Psoas muscle (tissue), 8 donors: ENCODE measurements at places on chromosomes 6 and 20. TPM values are rescaled to one million over a fixed set of nuclear protein-coding genes. Genes with fewer than 3 reads are reported as not detected.

DNA sequence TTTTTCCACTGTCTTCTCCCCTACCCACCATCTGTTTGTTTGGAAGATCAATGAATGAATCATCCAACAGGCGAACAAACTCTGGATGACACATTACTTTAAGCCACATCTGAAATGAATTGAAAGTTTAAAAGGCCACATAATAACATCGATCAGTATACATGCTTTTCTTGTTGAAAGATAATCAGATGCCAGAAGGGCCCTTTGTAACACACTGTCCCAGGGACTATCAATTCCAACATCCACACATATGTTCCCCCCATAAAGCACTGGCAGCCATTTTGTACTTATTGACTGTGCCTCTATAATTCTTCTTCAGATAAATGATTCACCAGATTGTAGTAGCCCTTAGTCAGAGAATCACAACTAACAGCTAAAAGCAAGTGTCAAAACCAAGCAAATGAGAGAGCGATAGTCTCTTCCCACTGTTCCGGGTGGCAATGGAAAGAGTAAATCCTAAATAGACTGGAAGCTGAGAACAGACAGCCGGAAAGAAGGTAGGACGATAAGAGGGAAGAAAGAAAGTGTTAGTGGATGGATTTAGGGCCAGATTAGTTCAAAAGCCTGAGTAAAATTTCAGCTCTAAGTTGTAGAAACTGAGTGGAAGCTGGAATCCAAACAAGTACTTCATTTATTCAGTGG, 184.9 kb upstream of the TENT5A start:
- no peak overlapping the region for H3K27ac ChIP-seq
- no peaks in the 10 kb centered on the region for H3K27me3 ChIP-seq
- no peak for DNase-seq
- no peak overlapping the region for H3K4me3 ChIP-seq
- H3K36me3 ChIP-seq, result no peaks in the 10 kb centered on the region

DNA sequence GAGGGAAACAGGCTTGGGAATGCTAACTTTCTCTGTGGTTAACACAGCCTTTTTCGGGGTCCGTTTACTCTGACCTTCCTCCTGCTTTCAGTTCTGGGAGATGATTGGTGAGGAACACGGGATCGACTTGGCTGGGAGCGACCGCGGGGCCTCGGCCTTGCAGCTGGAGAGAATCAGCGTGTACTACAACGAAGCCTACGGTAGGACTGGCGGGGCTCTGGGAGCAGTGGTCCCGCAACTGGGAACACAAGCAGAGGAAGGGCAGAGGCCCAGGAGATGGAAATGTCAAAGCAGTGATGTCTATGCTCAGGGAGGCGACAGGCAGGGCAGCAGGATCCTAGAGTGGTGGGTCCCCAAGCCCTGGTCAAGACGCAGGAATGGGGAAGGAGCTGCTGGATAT, 3.5 kb downstream of the TUBB1 start:
- peaks cover 57% of the 10 kb centered on the region for H3K36me3 ChIP-seq
- DNase-seq, result no peak
- no peak overlapping the region for H3K27ac ChIP-seq
- no peak overlapping the region for H3K4me3 ChIP-seq
- no peaks in the 10 kb centered on the region for H3K27me3 ChIP-seq
- no peaks in the 10 kb centered on the region for H3K4me1 ChIP-seq

GRCh38 chr6:156984178-156984738, 207.1 kb downstream of the ARID1B start:
- peaks cover 62% of the 10 kb centered on the region for H3K4me1 ChIP-seq
- H3K27ac ChIP-seq, result no peak overlapping the region

Gene APCDD1L
- 0.07 TPM for polyA plus RNA-seq

DNA sequence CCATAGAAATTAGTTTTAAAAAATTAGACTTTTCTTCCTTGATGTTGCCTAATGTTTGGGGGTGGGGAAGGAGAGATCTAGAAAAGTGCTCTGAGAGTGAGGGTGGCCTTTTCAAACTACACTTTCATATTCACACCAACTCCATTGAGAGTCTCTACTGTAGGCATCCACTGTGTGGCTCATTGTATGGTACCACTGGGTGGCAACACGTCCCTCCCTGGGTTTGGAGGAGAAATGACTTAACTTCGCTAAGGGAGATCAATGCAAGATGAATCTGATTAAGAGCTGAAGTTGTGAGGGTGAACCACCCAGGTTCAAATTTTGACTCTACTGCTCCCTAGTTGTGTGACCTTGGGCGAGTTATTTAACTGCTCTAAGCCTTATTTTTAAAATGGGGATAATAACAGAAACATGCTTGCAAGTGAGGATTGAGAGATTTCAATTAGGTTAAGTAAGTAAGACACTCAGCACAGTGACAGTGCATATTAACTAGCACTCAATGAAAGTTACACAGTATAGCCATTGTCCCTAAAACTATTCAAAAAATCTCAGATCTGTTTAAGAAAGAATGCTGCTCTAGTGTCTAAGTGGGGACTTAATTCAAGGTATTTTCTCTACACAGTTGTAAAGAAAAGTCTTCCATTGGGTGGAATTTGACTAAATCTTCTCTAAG, 193.5 kb upstream of the CNR1 start:
- H3K27ac ChIP-seq, result no peak overlapping the region
- no peak for DNase-seq
- no peaks in the 10 kb centered on the region for H3K4me1 ChIP-seq
- H3K4me3 ChIP-seq, result no peak overlapping the region

DNA sequence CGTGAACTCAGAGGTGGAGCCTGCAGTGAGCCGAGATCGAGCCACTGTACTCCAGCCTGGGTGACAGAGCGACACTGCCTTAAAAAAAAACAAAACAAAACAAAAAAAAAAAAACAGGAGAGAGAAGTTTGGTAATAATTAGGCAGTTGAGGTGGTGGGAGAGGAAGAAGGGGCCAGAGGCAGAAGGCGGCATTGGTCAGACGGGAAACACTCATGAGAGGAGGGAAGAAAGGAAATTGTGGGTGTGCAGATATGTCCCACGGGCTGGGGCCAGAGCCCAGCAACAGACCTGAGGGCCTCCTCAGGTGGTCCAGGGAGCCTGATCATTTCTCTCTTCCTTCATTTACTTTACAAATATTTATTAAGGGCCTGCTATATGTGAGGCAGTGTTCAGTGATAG, 20.0 kb downstream of the SULF2 start:
- H3K27ac ChIP-seq, result no peak overlapping the region
- no peaks in the 10 kb centered on the region for H3K4me1 ChIP-seq
- no peak for DNase-seq
- H3K4me3 ChIP-seq, result no peak overlapping the region
- H3K27me3 ChIP-seq, result peaks cover 19% of the 10 kb centered on the region

GRCh38 chr6:53032849-53033248, 32.4 kb upstream of the FBXO9 start:
- peaks cover 11% of the 10 kb centered on the region for H3K36me3 ChIP-seq
- peak overlapping the region; percentile 43 for H3K27ac ChIP-seq
- peaks cover 23% of the 10 kb centered on the region for H3K4me1 ChIP-seq
- no peak overlapping the region for H3K4me3 ChIP-seq

Gene SSR1
- polyA plus RNA-seq, result 17.9 TPM

- H3K27me3 ChIP-seq, result peaks cover 2% of the 10 kb centered on the region
- peaks cover 3% of the 10 kb centered on the region for H3K4me1 ChIP-seq
- no peak for DNase-seq
- H3K36me3 ChIP-seq, result no peaks in the 10 kb centered on the region
Measured at GRCh38 chr6:107718341-107718740, 105.8 kb downstream of the SCML4 start.

GRCh38 chr6:4924661-4925271, 79.1 kb downstream of the RPP40 start:
- H3K4me1 ChIP-seq, result peaks cover 16% of the 10 kb centered on the region
- DNase-seq, result no peak
- H3K27ac ChIP-seq, result no peak overlapping the region
- no peaks in the 10 kb centered on the region for H3K36me3 ChIP-seq
- H3K4me3 ChIP-seq, result no peak overlapping the region

- DNase-seq, result no peak
- no peak overlapping the region for H3K4me3 ChIP-seq
- H3K4me1 ChIP-seq, result no peaks in the 10 kb centered on the region
- no peak overlapping the region for H3K27ac ChIP-seq
- no peaks in the 10 kb centered on the region for H3K27me3 ChIP-seq
- H3K36me3 ChIP-seq, result no peaks in the 10 kb centered on the region
Measured at GRCh38 chr6:129302671-129303070, 407.3 kb downstream of the ARHGAP18 start.

DNA sequence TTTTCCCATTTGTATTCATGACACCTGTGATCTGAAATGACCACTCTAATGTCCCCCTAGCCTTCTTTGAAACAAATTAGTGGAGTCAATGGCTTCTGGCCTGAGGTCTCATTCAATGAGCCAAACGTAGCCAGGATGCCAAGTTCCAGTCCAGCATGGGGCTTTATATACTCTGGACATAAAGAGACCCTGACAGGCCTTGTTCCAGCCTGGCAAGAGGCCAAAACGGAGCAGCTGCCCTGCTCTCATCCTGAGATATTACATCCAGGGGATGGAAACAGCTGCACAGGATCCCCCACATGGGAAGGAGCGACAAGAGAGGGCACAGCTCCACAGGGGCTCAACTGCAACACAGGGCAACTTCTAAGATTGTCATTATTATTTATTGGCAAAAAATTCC, 437.8 kb downstream of the CDH26 start:
- no peak overlapping the region for H3K4me3 ChIP-seq
- no peak for DNase-seq
- H3K4me1 ChIP-seq, result no peaks in the 10 kb centered on the region

GRCh38 chr6:22642254-22642653, 72.9 kb downstream of the HDGFL1 start:
- no peak for DNase-seq
- no peak overlapping the region for H3K4me3 ChIP-seq
- H3K27ac ChIP-seq, result no peak overlapping the region
- H3K27me3 ChIP-seq, result no peaks in the 10 kb centered on the region
- H3K36me3 ChIP-seq, result no peaks in the 10 kb centered on the region

GRCh38 chr6:28543651-28544610, 18.2 kb downstream of the GPX5 start:
- no peaks in the 10 kb centered on the region for H3K36me3 ChIP-seq
- peaks cover 5% of the 10 kb centered on the region for H3K27me3 ChIP-seq
- H3K27ac ChIP-seq, result no peak overlapping the region
- no peak for DNase-seq
- peak overlapping the region; percentile 25 for H3K4me3 ChIP-seq
- H3K4me1 ChIP-seq, result no peaks in the 10 kb centered on the region

DNA sequence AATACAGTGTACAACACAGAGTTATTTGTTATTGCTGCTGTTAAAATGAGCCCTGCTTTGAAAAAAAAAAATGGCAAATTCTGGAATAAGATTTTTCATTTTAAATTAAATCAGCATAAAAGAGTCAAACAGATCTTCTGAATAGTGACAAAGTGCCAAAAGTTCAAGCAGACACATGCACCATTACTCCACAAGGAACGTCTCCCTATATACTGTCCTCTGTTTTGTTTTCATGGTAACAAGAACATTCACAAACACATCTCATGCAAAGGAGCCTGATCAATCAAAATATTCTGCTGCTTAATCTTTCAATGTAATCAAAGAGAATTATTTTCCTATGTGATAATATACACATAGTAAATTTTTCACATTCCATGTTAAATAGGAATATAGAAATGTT, 2.7 kb downstream of the HIVEP2 start:
- H3K4me1 ChIP-seq, result peaks cover 51% of the 10 kb centered on the region
- no peaks in the 10 kb centered on the region for H3K36me3 ChIP-seq
- no peak for DNase-seq
- H3K4me3 ChIP-seq, result peak overlapping the region; percentile 94
- H3K27me3 ChIP-seq, result no peaks in the 10 kb centered on the region

DNA sequence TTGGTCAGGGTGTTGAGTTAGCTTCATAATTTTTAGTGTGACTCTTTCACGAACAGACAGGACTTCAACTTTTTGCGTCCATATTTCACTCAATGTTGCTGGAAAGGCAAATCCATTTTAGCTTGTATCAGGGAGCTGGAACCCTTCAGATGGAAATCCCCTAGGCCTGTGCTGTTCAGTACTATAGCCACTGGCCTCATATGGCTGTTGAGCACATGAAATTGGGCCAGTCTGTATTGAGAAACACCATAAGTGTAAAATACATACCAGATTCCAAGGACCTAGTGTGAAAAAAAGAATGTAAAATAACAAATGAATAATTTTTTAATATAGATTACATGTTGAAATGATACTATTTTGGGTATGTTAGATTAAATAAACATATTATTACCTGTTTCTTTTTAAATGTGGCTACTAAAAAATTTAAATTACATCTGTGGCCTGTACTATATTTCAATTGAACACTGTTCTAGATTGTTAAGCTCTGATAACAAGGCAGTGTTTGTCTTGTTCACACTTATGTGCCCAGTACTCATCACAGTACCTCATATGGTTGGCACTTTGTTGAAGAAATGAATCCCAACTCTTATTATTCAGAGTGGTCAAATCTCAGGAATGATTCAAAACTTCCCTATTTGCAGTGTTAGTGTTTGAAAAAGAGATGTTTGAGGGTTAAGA, 34.3 kb downstream of the CTNNBL1 start:
- peaks cover 51% of the 10 kb centered on the region for H3K4me1 ChIP-seq
- H3K36me3 ChIP-seq, result peaks cover 5% of the 10 kb centered on the region
- DNase-seq, result no peak
- H3K4me3 ChIP-seq, result no peak overlapping the region
- H3K27ac ChIP-seq, result peak overlapping the region; percentile 76

- H3K36me3 ChIP-seq, result no peaks in the 10 kb centered on the region
- no peak overlapping the region for H3K27ac ChIP-seq
- DNase-seq, result no peak
- no peaks in the 10 kb centered on the region for H3K27me3 ChIP-seq
Measured at GRCh38 chr6:73800997-73801396, 105.0 kb downstream of the CD109 start.

Gene KHDC1L
- polyA plus RNA-seq, result not detected

Gene PHACTR1
- 0.33 TPM for polyA plus RNA-seq

Gene DYNLT1
- 150 TPM for polyA plus RNA-seq

DNA sequence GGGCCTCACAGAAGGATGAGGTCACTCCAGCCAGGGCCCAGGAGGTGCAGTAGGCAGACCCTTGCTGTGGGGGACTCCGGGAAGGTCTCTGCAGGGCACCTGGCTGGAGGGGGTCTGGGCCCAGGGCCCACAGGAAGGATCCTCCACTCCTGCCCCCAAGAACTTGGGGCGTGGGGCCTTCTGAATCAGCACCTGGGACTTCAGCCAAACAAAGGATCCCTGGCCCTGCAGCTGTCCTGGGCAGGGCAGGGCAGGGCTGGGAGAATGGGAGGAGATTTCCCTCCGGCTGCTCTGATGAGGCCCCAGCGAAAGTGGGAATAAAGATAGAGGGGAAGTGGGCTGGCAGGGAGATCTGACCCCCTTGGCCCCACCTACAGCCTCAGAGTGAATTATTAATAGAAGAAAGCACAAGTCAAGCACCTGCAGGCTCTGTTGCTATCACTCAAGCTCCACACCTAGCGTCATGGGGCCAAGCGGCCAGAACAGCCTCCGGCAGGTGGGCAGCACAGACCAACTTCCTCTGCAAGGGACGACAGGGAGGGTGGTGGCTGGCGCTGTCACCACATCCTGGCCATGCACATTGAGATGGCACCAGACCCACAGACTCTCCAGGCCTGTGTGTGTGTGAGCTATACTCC, 61.6 kb upstream of the MRPS10 start:
- no peaks in the 10 kb centered on the region for H3K27me3 ChIP-seq
- H3K4me3 ChIP-seq, result no peak overlapping the region
- DNase-seq, result peak; percentile 59
- H3K36me3 ChIP-seq, result no peaks in the 10 kb centered on the region
- H3K27ac ChIP-seq, result no peak overlapping the region
